ENCODE measurements at places on chromosomes 11 and 22.

DNA sequence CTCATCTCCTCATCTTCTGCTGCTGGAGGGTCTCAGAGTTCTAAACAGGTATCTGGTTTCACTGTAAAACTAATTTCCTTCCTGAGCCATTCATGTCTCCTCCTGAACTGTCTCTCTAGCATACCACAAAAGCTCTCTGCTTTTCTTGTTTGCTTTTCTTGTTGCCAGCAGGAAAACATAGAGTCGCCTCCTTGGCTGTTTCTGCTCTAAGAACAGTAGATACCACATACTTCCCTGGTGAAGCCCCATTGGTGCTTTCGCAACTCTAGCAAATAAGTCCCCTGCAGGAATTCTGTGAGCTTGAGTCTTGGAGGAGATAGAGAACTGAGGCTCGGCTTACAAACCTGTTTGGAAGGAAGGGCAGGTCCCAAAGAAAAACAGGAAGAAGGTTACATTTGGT, 7.0 kb downstream of the DIXDC1 start:
- no peak for DNase-seq

GRCh38 chr11:2213384-2213842, 41.8 kb upstream of the TH start:
- DNase-seq, result no peak

GRCh38 chr11:2732261-2732939, 32.6 kb upstream of the KCNQ1OT1 start:
- no peak for DNase-seq

- no peak for DNase-seq
These were observed 30.1 kb upstream of the OAF start for GRCh38 chr11:120180551-120181232.

DNA sequence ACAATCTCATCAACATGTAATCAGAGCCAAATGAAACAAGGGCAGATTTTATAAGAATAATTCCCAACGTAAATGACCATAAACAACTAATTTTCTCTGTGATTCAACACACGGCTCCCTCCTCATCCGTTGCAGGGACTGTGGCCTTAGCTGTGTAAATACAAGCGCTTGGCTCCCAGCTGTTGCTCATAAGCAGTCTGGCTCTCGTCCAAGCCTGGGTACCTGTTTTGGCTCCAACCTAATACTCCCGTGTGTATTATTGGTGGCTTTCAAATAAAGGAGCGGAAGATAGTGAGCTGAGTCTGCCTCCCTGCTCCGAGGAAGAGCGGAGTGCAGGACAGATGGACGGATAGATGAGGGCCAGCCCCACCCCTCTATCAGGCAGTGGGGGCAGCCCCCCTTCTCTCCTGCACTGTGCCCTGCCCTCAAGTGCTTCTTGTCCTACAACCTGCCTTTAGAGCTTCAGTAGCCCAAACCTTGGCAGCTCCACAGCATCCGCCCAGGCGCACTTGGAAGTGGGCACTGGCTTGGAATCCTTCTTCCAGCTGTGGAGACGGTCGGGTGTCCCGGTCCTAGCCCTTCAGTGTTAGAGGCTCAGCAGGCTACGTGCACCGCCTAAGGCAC, 670.9 kb downstream of the BRD1 start:
- DNase-seq, result peak; percentile 94

DNA sequence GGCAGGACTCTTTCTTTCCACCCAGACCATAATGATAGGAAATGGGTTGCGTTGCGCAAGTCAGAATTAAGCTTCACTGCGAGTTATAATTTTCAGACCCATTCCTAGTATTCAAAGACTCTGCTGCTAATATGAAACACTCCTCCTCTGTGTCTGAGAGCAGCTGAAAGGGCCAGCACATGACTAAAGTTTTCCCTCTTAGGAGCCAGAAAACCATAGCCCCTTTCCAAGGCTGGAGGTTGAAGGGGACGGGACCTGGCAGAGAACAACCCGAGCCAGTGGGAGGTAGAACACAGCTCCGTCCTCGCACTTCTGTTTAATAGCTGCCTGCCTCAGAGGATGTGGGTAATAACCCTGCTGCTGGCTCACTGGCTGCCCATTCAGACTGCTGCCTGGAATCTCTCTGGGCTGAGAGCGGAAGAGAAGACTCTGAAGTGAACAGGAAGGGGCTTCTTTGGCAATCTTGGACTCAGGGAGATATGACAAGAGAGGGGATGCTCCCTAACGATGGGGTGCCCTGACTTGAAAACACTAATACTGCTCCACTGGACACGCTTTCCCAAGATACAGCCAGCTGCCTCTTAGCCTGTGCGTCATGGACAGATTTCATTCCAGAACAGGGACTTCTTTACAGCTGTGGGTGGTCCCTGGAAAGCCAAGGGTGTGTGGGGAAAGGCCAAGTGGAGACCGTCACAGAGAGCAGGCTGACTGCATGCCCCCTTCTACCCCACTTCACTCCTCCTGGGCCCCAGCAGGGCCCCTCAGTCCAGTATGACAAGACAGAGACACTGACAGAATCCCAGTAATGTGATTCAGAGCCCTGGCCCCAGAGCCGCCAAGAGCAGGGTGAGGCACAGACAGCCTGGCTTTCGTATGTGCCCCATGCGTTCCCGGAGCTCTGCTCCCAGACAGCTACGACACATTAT, 156.9 kb downstream of the FEZ1 start:
- no peak for DNase-seq

DNA sequence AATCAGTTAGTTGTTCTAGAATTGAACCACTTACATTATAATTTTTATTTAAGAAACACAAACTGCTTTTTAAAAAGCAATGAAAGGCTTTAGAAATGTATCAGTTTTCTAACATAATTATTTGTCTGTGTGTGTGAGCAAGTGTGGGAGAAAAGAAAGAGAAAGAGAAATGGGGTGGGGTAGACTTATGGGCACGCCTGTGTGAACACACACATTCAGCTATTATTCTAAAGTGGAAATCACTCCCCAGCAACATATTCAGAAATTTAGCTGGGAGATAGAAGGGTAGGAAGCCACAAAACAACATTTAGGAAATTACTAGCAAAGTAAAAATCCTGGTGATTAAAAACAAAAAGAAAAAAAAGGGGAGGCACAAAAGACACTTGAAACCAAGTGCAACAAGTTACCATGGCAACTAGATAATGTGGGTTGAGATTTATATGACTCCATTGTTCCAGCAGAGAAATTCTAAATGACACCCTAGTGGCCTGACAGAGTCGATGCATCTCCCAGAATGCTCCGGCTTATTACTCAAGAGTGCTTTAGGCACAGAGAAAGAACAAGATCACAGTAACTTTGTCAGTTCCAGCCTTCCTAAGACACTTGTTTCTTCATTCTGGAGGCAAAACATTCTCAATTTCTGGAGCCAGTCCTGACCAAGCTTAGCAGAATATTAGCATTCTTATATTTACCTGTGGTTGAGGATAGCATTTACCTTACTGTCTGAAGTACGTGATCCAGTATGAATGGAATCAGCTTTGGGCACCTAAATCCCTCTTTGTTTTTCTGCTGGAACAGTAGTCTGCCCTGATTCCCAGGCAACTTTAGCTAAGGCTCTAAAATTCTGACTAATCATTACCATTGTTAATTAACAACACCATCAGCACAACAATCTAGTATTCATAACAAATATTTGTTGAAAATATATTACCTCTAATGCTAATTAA, 444.4 kb downstream of the DLG2 start:
- DNase-seq, result peak; percentile 5

- DNase-seq, result no peak
These were observed 21.2 kb upstream of the MAP6 start for GRCh38 chr11:75689863-75690609.

GRCh38 chr22:47713941-47714340, 951.5 kb downstream of the TBC1D22A start:
- DNase-seq, result no peak

DNA sequence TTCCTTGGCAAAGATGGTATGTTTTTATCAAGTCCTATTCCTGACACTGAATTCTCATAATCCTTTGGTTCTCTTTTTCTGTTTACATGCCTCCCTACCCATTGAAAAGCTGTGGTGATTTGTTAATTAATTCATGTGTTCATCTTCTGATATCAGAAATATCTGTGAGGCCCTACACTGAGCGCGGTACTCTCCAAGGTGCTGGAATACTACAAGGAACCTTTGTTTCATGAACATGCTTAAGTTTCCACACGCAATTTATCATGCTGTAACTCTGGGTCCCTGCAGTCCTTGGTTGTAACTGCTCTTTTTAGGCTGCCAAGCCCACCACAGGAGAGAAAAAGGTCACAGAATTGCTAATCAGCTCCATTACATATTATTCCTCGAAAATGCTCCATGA, 331.8 kb downstream of the FAT3 start:
- no peak for DNase-seq

DNA sequence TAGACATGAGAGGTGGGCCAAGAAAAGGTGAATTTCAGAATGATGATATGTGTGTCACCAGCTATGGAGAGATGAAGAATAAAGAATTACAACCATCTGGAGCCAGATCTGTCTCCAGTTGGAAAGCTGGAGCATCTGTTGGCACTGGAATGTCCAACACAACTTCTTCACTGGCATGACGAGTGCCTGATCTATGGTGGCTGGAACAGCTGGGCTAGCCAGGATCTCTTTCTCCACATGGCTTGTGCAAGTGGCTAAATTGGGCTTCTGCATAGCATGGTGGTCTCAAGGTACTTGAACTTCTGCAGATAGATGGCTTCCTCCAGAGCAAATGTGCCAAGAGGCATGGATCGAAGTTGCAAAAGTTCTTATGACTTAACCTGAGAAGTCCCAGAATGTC, 256.1 kb upstream of the NCAM1 start:
- no peak for DNase-seq

DNA sequence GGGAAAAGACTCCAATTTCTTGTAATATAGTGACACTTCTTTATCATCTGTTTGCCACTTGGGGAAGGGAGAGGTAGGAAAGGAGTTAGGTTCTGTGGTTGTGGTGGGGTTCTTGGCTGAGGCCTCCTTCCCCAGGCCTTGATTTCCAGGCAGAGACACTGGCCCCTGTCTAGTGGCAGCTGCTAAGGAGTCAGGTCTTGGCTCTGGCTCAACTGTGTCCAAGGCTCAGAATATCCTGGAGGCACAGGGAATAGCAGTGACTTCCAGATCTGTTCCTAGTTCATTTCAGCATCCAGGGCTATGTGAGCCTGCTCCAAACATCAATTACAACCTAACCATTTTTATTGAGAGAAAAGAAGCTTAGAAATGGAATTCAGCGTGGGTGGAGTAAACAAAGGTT, 29.5 kb downstream of the PPFIBP2 start:
- DNase-seq, result no peak

- no peak for DNase-seq
These were observed 15.9 kb downstream of the UBASH3B start for GRCh38 chr11:122671400-122671891.

DNA sequence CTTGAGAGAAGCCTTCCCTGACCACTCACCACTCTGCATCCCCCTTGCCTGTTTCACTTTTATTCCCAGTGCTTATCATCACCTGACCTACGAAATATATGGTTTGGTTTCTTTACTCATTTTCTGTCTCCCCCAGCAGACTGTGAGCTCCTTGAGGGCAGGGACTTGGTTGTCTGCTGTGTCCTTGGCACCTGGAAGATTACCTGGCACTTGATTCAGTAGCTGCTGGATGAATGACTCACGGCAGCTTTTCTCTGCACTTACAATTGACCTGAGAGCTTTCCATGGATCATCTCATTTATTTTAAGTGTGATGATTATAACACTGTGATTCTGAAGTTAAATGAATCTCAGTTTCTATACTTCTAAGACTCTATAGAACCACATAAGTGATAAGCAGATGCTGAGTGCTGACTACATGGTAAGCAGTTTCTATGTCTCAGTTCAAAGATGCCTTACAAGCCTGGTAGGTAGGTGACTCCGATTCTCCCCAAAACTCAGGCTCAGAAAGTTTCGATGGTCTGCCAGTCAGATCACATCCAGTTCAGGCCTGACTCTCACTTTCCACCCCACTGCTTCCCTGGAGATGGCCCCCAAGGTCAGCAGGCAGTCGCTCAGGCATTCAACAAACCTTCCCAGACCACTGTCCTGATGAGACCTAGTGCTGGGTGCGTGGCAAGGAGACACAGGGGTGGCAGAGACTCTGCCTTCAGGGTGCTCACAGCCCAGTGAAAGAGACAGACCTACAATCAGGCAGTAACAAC, 11.6 kb downstream of the IL2RB start:
- no peak for DNase-seq

DNA sequence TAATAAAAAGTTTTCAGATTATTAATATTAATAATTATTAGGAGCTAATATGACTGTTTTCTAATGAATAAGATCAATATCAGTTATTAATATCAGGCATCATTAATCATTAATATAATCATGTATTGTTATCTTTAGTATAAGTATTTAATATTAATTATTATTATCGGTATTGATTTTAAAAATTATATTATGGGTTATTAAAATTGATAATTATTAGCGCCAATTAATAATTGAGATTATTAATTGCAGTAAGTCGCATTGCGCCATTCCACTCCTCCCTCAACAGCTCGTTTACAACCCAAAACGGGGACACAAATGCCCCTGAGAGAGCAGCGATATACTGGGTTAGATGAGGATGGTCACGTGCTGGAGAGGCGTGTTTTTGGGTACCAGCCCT, 20.2 kb downstream of the XNDC1N start:
- DNase-seq, result no peak

- no peak for DNase-seq
These were observed 83.9 kb upstream of the SNX19 start for GRCh38 chr11:130999992-131000770.

DNA sequence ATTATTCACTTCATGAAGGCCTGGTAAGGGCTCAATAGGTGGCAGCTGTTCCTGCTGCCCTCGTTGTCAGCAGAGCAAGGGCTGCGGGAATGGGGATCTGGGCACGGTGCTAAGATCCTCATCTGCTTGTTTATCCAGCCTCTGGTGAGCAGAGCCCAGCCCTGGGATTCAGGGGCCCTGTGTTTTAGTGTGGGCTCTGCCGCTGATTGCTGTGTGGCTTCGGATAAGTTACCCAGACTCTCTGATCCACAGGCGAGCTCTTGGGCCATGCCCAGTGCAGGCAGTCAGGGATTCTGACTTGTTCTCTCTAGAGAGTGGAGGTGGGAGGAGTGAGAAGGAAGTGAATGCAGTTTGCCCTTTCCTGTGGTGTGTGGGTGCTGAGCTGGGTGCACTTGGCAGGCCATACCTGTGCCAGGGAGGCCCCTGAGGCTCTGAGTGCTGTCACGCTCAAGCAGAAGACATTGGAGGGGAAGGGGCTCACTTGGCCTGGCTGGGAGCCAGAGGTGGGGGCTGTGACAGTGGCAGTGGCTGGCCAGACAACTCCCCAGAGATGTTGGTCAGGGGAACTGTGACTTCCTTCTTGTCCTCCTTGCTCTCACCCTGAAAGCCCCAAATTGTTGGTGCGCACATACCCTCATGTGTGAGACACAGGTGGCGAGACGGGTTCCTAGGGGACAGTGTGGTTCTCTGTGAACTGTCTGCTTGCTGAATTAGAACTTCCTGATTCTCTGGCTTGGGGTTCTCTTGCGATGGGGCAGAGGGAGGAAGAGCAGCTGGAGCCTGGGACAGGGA, 43.7 kb downstream of the CD82 start:
- DNase-seq, result no peak

- no peak for DNase-seq
These were observed 92.6 kb downstream of the KIAA1671 start for GRCh38 chr22:25045159-25045558.

Measured in NCI-H146 (cell line).